Psoas muscle (tissue), 8 donors: ENCODE measurements at places on chromosomes 4 and X. TPM values are rescaled to one million over a fixed set of nuclear protein-coding genes. Genes with fewer than 3 reads are reported as not detected.

DNA sequence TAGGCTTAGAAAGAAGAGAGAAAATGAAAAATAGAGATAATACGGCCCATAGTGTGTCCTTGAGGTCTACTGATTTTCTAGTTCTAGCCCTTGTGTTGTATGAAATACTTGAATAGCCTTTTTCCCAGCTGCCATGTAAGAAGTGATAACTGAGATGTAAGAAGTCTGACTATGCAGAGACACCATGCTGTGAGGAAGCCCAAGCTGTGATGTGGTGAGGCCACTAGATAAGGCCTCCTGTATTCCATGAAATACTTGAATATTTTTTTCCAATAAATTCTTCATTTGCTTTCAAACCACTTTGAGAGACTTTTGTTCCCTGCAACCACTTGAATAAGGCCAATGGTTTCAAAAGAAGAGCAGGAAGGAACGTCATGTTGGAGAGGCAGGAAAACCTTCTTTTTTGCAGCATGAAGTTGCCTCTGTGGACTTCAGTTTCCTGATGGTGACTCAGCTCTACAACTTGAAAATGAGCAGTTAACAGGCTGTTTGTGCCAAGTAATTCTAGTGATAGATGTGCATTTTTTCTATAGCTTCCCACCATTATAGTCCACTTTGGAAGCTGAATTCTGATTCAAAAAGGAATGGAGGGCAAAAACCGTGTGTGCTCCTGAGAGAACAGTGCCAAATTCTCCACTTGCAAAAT, 25.5 kb upstream of the FAM9C start:
- DNase-seq, result no peak

GRCh38 chr4:47741200-47741599, 96.7 kb downstream of the CORIN start:
- DNase-seq, result no peak

The MAGEA12 gene
- not detected for total RNA-seq

GRCh38 chr4:168437192-168437943, 42.9 kb downstream of the DDX60L start:
- no peak for DNase-seq

The DRP2 gene
- total RNA-seq, result 0.02 TPM

The CCKAR gene
- not detected for total RNA-seq

DNA sequence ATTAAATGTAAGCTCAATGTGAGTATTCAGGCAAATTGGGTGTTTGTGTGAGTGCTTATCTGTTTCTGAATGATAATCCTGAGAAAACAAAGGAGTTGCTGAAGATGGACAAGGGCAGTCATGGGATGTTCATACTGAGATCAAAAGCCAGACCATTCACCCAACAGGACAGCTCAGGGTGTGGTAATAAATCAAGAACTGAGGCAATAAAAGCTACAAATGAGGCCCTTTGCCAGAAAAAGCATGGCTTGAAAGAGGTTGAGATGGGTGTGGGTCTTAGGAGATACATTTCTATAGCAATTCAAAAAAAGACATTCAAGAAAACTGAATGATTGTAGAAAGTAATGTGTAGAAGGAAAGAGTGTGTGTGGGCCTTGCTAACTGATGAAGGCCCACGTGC, 425.8 kb upstream of the BOD1L1 start:
- DNase-seq, result no peak

DNA sequence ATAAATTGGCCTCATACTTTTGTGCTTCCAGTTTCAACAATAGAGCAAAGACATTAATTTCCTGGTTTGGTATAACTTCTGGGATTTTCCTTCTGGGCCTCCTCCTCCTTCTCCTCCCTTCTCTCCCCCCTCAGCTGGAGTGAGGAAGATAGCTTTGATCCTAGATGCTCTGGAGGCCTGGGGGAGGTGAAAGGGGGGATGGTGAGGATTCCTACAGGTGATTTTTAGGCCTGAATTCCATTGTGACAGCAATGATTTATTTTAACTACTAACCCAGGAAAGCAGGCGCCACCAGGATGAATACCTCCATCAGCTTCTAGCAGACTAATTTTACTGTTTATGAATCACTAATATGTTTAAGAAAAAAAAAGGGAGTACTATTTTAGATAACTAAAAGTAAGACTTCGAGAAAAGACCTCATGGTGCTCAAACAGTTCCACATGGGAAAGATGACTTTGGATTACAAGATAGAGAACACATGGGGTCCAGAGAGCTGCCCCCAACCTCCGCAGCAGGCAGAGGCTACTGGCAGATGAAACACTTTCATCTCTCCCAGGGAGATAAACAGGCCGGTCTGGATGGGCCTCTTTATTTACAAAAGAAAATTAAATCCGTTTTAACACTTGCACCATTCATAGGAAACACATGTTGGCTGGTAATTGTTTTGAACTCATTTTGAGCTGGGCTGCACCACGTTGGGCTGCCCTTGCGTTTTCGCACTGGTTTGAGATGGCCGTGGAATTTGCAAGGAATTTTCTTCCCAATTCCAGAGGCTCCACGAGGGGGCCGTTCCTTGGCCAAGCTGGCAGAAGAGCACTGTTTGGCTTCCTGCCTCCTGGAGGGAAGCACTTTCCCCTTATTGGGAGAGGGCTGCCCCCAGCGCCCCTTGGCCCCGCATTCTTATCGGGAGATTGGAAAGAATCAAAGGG, 125.1 kb upstream of the STX18 start:
- DNase-seq, result no peak

- no peak for DNase-seq
Measured at GRCh38 chr4:174555789-174556630, 33.7 kb upstream of the HPGD start.

GRCh38 chr4:13540446-13541175, 3.7 kb downstream of the NKX3-2 start:
- DNase-seq, result no peak

The AKAP4 gene
- not detected for total RNA-seq

- peak; percentile 57 for DNase-seq
Measured at GRCh38 chr4:153221783-153222706, 17.8 kb downstream of the TRIM2 start.

The FATE1 gene
- total RNA-seq, result not detected

GRCh38 chrX:102651242-102652011, at the start of gene GPRASP1:
Gene GPRASP1, plus strand, starts transcription at chrX:102651483. Its CDS starts 2,431 bp downstream, at chrX:102653914.
- peak; percentile 76 for DNase-seq

The VEGFC gene
- 7.0 TPM for total RNA-seq

GRCh38 chr4:4671774-4672349, 130.0 kb upstream of the STX18 start:
- DNase-seq, result no peak

The PDCL2 gene
- total RNA-seq, result not detected

GRCh38 chr4:107709916-107710315, 10.1 kb downstream of the PAPSS1 start:
- DNase-seq, result no peak

- DNase-seq, result no peak
Measured at GRCh38 chr4:73742490-73743160, 2.3 kb downstream of the CXCL8 start.

- DNase-seq, result no peak
Measured at GRCh38 chr4:2136726-2137125, 77.6 kb downstream of the NAT8L start.

DNA sequence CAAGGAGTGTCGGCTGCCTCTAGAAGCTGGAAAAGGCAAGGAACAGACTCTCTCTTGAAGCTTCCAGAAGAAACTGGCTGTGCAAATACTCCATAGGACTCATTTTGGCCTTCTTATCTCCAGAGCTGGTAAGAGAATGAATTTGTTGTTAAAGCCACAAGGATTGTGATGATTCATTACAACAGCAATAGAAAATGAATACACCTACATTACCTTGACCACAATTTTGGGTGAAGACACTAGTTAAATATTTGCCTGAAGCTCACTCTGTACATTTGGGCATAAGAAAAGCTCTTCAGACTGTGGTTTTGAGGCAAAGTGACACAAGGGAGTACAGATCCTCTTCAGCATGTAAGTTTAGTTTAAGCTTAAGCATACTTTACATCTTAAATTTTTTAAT, 134.5 kb upstream of the TLL1 start:
- DNase-seq, result no peak
